Left renal cortex interstitium (tissue), 4 donors: ENCODE measurements at places on chromosomes 7 and 10.

DNA sequence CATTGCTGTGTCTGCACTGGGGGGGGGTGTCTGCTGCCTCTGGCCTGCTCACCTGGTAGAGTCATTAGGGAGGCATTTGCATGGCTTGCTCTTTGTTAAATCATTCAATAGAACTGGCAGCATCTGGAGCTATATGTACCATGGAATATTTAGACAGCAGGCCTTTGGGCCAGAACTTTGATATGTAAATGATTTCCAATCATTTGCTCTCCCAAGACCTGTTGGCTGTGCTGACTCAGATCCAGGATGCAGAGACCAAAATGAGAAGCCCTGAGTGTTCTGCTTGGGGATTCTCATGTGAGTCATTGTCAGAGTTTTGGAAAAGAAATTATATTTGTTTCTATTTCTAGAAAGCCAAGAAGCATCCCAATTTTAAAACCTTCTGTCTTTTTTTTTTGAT is 257.6 kb upstream of the IGFBP3 start:
- DNase-seq = no peak

GRCh38 chr7:121621937-121622336 is 225.8 kb upstream of the FAM3C start:
- DNase-seq = no peak

- DNase-seq = peak; percentile 43
Observed at GRCh38 chr7:65216469-65216868, 157.2 kb upstream of the ZNF92 start.

GRCh38 chr10:115093286-115093775 is at the start of gene ATRNL1:
Gene ATRNL1 (plus strand): TSS chr10:115093365. CDS start chr10:115093751, 386 bp downstream.
- DNase-seq = no peak

DNA sequence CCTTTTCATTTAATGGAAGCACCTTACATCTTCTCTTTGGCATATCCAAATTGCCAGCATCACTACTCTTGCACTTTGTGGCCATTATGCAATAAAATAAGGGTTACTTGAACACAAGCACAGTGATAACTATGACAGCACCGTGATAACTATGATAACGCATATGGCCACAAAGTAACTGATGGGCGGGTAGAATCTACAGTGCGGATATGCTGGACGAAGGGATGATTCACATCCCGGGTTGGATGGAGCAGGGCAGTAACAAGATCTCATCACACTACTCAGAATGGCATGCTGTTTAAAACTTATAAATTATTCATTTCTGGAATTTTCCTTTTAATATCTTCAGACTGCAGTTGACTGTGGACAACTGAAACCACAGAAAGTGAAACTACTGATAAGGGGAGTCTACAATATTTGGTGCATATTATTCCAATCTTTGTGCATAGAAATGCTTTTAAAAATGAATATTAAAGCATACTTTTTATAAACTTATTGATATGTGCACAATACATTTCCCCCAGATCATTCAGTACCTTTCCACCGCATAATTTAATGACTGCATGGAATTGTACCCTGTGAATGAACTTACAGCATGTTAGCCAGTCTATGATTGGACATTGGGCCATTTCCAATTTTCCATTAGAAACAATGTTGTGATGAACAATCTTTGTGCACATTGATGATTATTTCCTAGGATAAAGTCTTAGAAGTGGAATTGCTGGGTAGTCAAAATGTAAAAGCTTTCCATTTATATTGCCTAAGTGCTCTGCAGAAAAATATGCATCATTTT is 136.4 kb downstream of the WNT2 start:
- DNase-seq = no peak
